ENCODE measurements at places on chromosomes 16 and 17.

DNA sequence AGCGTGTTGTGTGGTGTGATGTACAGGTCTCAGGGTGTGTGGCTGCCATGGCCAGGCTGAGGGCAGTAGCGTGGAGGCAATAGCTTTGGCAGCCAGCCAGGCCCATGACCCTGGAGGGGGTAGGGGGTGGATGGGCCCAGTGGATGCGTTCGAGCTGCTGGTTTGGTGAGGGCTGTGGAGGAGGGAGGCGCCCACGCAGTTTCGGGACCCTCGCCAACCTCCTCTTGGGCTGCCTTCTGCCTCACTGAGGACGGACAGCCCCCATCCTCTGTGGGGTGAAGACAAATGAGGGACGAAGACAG lies 238.6 kb upstream of the GSE1 start:
- no peak for DNase-seq

- no peak for DNase-seq
Measured at GRCh38 chr17:80277751-80278671, 17.4 kb downstream of the RNF213 start.

DNA sequence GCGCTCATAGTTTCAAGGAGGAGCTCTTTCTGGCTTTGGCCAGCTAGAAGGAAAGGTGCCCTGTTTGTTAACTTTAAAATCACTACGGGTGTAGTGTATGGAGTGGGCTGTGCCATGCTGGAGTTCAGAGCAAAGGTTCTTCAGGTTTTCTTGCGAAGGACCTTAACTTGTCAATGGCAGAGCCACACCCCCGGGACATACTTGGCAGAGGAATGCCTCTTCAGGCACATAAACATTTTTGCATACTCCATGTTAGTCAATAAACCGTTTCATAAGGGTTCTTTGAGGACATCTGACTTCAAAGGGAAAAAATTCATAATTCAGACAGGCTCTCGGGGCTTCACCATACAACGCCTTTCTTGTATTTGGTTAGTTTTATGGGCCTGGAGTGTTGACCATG lies 113.0 kb upstream of the PLCG2 start:
- no peak for DNase-seq

- DNase-seq, result no peak
Measured at GRCh38 chr17:44203731-44204440, 4.2 kb upstream of the ATXN7L3 start.

DNA sequence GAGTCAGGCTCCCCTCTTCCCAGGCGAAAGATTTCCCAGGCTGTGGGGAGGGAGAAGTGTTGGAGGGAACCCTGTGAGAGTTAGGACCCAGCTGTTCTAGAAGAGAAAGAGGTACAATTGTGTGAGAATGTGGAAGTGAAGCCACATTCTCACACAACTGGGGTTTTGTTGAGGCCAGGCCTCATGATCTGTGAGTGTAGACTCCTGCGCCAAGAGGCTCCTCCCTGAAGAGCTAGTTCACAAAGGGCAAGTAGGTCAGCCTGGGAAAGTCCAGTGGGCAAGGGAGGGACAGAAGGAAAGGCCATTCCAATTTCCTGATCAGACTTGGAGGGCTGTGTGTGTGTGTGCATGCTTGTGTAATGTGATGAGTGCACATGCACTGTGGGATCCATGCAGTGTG lies 15.2 kb downstream of the CD300LF start:
- DNase-seq, result no peak

All from GM12891 (cell line).